Uterus (tissue), 4 donors: ENCODE measurements at places on chromosomes 1 and 21. TPM values are rescaled to one million over a fixed set of nuclear protein-coding genes. Genes with fewer than 3 reads are reported as not detected.

DNA sequence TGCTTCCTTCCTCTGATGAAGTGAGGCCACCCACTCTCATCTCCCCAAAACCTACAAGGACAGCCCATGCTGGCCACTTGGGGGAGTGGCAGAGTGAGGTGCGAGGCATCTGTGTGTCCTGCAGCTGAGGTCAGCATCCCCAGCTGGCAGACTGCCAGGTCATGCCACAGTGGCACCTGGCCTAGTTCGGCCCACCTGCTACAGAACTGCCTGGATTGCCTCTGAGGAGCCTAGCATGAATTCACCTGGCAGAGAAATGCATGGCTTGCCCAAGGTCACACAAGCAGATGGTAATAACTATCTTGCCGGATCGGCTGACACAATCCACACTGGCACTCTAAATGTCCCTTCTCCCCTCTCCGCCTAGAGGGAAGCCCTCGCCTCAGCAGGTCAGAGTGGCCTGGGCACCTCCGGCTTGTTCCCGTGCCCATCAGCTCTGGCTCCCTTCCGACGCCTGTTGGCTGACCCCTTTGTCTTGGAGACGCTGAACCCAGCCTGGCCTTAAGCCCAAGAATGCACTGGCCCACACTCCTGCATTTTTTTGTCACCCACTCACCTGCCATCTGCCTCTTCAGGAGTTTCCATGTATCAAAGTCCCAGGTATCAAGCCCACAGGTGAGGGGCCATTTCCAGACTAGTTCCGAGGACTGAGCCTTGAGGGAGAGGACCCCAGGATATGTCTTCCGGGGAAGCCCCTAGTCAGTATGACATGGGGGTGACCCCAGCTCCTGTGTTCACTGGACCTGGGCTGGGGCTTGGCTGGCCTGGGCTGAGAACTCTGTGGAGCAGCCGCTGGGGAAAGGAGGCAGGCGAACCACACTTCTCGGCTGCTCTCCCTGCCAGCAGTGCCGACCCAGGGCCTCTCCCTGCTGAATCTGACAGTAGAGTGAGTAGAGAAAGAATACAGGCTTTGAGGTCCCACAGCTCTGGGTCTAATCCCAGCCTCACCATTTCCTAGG is 21.7 kb downstream of the ECE1 start:
- DNase-seq, result no peak

GRCh38 chr1:176479971-176480370 is 17.0 kb downstream of the PAPPA2 start:
- DNase-seq, result no peak

- no peak for DNase-seq
Measured at GRCh38 chr1:227917081-227917950, 30.4 kb downstream of the WNT9A start.

GRCh38 chr1:86018283-86018923 is 138.2 kb downstream of the COL24A1 start:
- DNase-seq, result no peak

DNA sequence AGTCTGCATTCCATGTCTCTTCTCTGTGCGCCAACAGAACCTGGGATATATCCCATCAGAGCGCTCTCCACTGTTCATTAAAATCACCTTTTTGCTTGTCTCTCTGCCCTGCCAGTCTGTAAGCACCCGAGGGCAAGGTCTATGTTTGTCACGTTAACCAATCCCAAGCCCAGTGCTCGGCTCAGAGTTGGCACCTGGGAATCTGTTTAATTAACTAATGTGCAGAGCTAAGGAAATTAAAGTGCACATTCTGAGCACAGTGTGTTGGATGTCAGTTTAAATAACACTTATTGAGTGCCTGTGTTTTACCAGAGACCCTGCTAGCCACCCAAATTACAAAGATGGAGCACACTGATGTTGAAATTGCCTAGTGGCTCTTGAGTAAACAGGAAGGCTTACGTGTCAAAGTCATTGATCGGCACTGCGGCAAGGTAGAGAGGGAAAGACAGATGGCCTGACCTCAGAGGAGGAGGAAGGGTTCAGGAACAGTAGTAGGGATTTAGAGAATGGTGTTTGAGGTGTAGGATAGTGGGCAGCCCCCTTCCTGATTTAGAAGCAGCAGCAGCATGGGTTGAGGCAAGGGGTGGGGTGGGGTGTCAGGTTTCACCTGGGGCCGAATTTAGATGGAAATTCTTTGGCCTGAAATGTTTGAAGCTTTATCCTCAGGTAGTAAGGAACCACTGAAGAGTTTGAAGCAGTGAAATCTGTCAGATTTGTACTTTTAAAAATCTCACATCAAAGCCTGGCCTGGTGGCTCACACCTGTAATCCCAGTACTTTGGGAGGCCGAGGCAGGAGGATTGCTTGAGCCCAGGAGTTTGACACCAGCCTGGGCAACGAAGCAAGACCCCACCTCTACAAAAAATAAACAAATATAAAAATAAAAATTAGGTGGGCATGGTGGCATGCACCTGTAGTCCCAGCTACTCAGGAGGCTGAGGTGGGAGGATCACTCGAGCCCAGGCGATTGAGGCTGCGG is 7.7 kb downstream of the ARMH1 start:
- no peak for DNase-seq

DNA sequence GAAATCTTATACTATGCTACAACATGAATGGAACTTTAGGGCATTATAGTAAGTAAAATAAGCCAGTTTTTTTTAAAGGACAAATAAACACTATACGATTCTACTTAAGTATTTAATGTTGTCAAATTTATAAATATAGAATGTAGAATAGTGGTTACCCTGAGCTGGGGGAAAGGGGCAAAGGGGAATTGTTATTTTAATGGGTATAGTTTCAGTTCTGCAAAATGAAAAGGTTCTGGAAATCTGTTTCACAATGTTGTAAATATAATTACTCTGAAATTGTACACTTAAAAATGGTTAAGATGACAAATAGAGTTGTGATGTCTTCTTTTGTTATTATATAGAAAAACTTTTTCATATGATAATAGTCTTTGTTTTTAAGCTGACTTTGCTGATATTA is 366.3 kb downstream of the MRPL39 start:
- DNase-seq, result no peak

- no peak for DNase-seq
Measured at GRCh38 chr1:100009458-100009857, 39.7 kb downstream of the SLC35A3 start.

DNA sequence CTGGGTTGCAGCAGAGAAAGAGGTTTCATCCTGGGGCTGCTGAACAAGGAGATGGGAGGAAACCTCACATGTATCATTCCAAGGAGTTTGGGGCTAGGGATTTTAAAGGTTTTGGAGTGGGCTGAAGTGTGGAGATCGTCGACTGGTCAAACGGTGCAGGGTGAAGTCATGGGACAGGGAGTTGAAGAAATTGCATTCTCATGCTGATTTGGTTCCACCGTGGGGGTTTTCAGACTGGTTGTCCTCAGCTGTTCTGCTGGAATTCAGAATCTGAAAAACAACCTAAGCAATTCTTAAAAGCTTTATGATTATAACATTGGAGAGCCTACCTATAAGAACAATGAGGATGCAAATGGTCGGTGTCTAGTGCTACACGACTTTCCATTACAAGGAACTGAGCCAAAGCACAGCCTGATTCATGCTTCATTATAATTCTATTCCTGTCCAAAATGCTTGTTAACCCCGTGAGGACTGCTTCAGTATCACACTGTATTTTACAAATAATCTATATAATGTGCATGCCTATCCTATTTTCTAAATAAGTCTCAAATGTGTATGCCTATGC is 242.7 kb downstream of the TM2D1 start:
- DNase-seq, result no peak

DNA sequence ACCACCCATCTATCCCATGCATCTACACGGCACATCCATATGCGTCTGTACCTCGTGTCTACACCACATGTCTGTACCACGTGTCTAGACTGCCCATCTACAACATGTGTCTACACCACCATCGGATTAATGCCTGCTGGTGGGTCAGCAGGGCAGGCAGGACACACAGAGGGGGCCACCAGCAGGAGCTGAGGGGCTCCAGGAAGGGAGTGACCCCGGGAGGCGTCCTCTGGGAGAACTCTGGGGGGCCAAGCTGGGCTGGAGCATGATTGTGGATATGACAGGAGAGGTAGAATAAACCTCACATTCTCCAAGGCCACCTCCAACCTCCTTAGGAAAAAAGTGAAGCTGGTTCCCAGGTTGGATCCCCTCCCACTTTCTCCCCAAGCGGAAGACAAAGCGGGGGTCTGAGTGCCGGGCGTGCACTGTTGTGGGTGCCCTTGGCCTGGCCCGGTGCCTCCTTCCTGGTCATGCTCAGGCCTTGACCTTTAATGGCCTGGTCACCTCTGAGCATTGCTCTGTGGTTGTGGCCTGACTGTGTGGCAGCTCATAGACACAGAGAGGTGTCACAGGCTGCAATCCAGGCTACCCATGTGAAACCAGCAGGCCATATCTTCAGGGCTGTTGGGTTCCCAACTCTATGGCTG is 881 bp upstream of the ACTRT2 start:
- no peak for DNase-seq

- DNase-seq, result no peak
Measured at GRCh38 chr1:55815745-55816455, 600.7 kb upstream of the USP24 start.

- DNase-seq, result no peak
Measured at GRCh38 chr1:167554028-167554779, 642 bp upstream of the CREG1 start.

- DNase-seq, result no peak
Measured at GRCh38 chr21:34886240-34887104, 162.6 kb downstream of the RUNX1 start.

GRCh38 chr1:247110627-247111258 is 6.6 kb upstream of the ZNF669 start:
- no peak for DNase-seq

- peak; percentile 12 for DNase-seq
Measured at GRCh38 chr1:161885003-161885402, 118.9 kb downstream of the ATF6 start.

DNA sequence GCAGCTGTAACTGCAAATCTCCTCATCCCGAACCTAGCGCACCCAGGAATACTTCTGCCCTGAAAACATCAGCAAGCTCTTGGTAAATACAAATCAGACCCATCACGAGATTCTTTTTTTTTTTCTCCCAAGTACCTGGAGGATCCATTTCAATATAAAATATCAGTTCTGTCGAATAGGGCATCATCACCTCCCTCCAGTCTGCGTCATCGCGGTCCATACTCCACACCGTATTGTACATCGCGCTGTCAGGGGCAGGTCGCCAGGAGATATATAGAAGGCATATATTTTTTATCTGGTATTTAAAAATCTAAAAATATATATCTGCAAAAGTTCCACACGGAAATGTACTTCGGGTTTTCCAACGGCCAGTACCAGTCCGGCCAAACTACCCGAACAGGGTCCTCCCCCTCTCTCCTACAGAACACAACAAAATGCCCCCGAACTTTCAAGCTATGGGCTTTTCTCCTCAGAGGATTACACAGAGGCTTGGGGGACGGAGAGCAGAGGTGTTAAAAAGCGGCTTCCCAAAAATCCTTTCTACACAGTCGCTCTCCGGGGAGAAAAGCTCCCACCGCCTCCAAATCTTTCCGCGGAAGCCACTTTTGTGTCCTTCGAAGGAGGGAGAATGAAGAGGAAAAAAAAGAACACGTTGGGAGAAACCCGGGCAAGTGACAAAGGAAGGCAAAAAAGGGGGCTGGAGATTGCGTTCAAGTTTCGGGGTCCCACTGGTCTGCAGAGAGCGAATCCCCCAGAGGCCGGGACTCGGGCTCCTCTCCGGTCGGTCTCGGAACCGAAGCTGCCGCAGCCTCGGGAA is 509 bp downstream of the PIK3R3 start:
- DNase-seq, result no peak

DNA sequence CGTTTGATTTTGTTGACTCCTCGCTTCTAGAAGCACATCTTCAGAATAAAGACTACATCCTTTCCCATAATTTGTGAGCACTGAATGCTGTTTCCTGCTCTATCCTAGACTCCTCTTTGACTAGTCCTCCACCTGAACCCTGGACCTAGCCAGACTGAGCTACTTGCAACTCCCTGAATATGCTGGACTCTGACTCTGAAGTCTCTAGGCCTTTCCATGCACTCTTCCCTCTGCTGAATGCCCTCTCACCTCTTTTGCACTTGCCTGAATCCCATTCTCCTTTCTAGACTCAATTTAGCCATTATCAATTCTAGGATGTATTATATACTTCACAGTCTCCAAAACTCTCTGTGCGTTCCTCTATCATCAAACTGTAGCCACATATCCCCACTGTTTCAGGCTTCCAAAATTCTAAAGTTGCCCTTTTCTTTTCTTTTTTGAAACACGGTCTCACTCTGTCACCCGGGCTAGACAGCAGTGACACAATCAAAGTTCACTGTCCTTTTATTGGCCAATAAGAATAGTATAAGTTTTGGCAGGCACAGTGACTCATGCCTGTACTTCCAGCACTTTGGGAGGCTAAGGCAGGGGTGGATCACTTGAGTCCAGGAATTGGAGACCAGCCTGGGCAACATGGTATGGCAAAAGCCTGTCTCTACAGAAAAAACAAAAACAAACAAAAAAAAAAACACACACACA is 127.0 kb downstream of the LTN1 start:
- no peak for DNase-seq

DNA sequence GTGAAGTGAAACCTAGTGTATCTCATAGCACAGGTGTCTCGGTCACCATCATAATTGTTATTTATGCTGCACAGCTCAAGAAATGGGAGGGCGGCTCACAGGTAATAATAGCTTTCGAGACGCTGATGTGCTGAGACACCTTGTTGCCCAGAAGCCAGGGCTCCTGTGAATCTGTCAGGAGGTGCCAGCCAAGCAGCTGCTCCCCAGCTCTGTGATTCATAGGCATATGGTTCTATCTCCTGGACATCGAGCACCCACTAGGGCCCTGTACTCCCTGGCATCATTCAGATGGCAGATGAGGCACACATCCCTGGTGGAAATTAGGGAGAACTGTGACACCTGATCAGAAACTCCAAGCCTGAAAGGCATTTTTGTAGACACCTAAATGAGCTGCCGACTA is 53.5 kb downstream of the SYT6 start:
- DNase-seq, result no peak

- no peak for DNase-seq
Measured at GRCh38 chr1:106978477-106979322, 77.8 kb upstream of the PRMT6 start.

DNA sequence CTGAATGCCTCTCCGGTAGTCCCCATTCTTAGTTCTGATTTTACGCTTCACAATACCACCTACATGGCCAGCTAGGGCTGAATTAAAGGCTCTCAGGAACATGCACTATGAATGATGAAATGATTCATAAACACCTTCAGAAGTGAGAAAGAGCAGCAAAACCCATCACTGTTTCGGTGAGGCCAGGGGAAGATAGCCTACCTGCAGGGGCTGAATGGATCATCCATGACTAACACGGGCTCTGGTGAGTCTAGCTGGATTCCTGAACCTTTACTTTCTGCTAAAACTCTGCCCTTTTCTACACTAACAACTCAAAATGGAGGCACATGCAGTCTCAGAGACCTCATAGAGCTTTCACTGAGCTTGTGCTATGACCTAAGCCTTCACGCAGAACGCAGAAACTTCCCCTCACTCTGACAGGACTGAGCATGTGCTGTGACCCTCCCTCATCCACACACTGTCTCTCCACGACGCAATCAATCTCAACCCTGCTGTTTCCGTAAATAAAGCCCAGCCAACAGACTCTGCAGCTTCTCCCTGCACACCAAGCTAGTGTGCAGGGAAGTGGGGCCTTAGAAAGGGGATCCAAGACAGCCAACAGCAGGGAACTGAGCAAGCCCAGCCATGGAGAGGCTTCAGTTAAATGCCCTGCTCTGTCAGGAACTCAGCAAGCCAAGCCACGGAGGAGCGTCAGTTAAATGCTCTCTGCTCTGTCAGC is 207.8 kb downstream of the SLC45A1 start:
- peak; percentile 87 for DNase-seq

Gene UAP1
- 61.9 TPM for total RNA-seq

Gene KIF2C
- total RNA-seq, result not detected

Gene DONSON
- 7.4 TPM for total RNA-seq
